Endothelial cell of umbilical vein (primary cell): ENCODE measurements at places on chromosomes 2 and 18. TPM values are rescaled to one million over a fixed set of nuclear protein-coding genes. Genes with fewer than 3 reads are reported as not detected.

The CROCC2 gene
- polyA plus RNA-seq: not detected in 2 replicates

The ACVR2A gene
- 1.7 and 2.0 TPM in 2 replicates for polyA plus RNA-seq

The LAMA3 gene
- 2.5 and 2.6 TPM in 2 replicates for polyA plus RNA-seq

The DYTN gene
- polyA plus RNA-seq: 0.06 TPM in 1 of 2 replicates, not detected in the other

The PROC gene
- polyA plus RNA-seq: 0.06 TPM in 1 of 2 replicates, not detected in the other

The GKN2 gene
- polyA plus RNA-seq: not detected in 2 replicates

The LOXHD1 gene
- polyA plus RNA-seq: 0.02 TPM in 1 of 2 replicates, not detected in the other

The VAMP8 gene
- polyA plus RNA-seq: 68.7 and 73.1 TPM in 2 replicates

The RAB6C gene
- polyA plus RNA-seq: not detected in 2 replicates

The CCDC141 gene
- not detected in 2 replicates for polyA plus RNA-seq

The ZEB2 gene
- polyA plus RNA-seq: 14.3 and 17.9 TPM in 2 replicates

DNA sequence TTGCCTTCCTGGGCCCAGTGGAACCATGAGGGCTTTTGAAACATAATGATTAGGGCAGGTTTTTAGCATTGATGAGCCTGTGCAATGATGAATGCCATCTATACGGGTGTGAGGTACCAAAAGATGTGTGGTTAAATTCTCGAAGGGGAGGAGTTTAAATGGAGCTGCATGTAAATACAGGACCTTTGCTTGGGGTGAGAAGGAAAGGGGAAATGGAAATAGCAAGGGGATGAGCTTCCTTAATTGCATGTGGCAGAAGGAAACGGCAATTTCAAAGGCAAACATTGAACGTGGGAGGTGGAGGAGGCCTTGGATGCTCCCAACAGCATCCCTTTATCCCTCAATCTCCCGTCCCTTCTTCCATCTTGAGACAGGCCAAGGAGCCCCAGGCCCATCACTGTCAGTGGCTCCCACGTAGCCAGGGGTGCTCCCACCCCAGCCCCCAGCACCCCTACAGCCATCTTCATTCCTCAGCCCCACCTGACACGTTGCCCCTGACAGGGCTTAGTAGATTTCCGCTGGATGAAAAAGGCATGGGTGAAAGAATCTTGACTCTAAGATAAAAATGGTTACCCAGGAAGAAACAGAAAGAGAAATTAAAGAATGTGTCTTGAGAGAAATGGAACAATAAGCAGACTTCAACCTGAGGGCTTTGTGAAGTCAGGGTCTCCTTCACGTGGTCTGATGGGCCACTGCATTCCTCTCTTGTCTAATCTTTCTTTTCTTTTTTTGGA lies 32.5 kb downstream of the INPP5D start:
- no peaks in the 10 kb centered on the region for H3K4me1 ChIP-seq
- H3K36me3 ChIP-seq: no peaks in the 10 kb centered on the region
- no peaks in the 10 kb centered on the region for H3K27me3 ChIP-seq
- H3K27ac ChIP-seq: no peak overlapping the region
- DNase-seq: no peak
- H3K4me3 ChIP-seq: no peak overlapping the region

- H3K4me3 ChIP-seq: no peak overlapping the region
- no peaks in the 10 kb centered on the region for H3K36me3 ChIP-seq
- H3K4me1 ChIP-seq: peaks cover 20% of the 10 kb centered on the region
- peak overlapping the region; percentile 12 for H3K27ac ChIP-seq
- peak; percentile 49 for DNase-seq
- H3K27me3 ChIP-seq: no peaks in the 10 kb centered on the region
Measured at GRCh38 chr2:12176623-12177454, 430.4 kb downstream of the LPIN1 start.

- no peaks in the 10 kb centered on the region for H3K4me1 ChIP-seq
- H3K4me3 ChIP-seq: no peak overlapping the region
- peaks cover 5% of the 10 kb centered on the region for H3K36me3 ChIP-seq
- DNase-seq: no peak
Measured at GRCh38 chr18:51074605-51075004, 44.6 kb downstream of the SMAD4 start.

DNA sequence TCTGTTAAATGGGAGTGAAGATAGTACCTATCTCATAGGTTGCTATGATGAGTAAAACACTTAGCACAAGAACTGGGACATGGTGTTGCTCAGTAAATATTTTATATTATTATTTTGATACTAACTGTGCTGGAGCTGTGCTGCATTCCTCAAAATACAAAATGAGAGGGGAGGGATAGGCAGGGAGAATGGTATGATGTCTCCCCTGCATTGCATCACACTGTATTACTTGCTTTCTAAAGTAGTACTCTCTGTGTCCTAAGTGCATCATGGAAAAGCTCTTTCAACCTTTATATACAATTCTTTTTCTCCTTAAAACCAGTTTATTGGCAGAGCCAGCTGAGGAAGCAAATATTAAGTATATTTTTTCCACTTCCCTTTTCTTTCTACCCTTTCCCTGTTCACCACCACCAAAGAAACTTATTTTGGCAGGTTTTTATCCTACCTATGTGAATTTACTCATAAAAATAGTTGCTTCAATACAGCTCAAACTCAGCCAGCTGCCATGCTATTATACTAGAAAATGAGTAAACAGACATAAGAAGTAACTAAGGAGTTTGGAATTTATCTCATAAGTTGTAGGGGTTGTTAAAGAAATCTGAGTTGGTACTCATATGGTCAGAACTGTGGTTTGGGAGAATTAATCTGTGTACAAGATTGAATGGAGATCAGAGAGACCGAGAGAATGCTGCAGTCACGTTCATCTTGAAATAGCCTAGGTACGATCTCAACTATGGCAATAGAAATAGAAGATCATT lies 60.3 kb downstream of the EHBP1 start:
- no peak overlapping the region for H3K4me3 ChIP-seq
- DNase-seq: no peak
- no peaks in the 10 kb centered on the region for H3K36me3 ChIP-seq
- no peaks in the 10 kb centered on the region for H3K4me1 ChIP-seq
- no peaks in the 10 kb centered on the region for H3K27me3 ChIP-seq

DNA sequence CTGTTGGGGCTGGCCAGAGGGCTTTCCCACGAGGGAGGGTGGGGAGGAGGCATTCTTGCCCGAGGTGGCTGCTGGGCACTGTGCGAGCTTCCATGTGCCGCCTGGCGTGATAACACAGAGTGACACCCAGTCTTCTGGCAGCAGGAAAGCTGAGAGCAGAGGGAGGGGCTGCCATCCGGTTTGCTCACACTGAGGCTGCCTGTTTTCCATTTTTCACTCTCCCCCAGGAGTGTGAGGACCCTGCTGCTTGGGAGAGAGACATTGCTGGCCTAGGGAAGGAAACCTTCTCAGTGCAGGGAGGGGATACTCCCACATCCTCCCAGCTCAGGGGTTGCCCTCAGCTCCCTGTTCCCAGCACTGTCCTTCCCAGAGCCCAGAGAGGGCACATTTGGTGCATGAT lies 73.1 kb downstream of the INHBB start:
- no peak for DNase-seq
- H3K4me1 ChIP-seq: no peaks in the 10 kb centered on the region
- H3K27me3 ChIP-seq: peaks cover 4% of the 10 kb centered on the region
- H3K4me3 ChIP-seq: no peak overlapping the region
- H3K27ac ChIP-seq: no peak overlapping the region
- no peaks in the 10 kb centered on the region for H3K36me3 ChIP-seq

DNA sequence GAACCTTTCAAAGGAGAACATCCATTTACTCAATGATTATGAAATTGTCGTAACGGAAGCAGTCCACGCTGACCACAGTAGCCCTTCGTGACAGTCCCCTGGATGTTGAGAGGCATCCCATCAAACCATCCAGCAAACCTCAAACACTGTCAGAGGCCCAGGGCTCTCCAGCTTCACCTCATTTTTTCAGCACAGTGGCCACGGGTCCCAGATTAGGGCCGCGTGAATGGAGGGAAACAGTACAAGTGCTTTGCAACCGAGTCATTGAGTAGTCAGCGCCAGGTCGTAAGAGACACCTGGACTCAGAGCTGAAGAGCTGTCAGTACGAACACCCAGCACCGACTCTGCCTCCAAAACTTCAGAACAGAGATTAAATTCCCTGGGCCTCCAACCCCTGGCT lies 552.5 kb upstream of the SALL3 start:
- H3K36me3 ChIP-seq: no peaks in the 10 kb centered on the region
- no peak overlapping the region for H3K4me3 ChIP-seq
- no peaks in the 10 kb centered on the region for H3K4me1 ChIP-seq

DNA sequence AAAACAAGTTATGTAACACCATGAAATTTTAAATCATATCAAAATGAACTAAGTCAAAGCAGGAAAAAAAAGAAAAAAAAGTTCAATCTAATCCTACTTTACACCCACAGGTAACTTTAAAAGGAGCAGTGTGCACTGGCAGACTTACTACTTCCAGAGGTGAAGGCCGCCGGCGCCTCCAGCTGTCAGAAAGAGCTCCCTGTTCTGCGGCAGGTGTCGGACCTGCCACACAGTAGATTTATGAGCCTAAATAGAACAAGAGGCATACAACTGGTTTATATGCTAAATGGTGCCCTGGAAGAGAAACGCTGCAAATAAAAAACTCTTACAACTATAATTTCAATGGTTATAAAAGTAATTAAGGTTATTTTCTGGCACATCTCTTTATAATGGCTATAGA lies 23.1 kb upstream of the PNO1 start:
- no peak for DNase-seq
- H3K36me3 ChIP-seq: no peaks in the 10 kb centered on the region
- H3K4me1 ChIP-seq: no peaks in the 10 kb centered on the region
- no peak overlapping the region for H3K4me3 ChIP-seq

GRCh38 chr2:207528980-207529329 lies 807 bp upstream of the CREB1 start:
- H3K27me3 ChIP-seq: no peaks in the 10 kb centered on the region
- peak; percentile 50 for DNase-seq
- H3K36me3 ChIP-seq: no peaks in the 10 kb centered on the region
- peaks cover 26% of the 10 kb centered on the region for H3K4me1 ChIP-seq

DNA sequence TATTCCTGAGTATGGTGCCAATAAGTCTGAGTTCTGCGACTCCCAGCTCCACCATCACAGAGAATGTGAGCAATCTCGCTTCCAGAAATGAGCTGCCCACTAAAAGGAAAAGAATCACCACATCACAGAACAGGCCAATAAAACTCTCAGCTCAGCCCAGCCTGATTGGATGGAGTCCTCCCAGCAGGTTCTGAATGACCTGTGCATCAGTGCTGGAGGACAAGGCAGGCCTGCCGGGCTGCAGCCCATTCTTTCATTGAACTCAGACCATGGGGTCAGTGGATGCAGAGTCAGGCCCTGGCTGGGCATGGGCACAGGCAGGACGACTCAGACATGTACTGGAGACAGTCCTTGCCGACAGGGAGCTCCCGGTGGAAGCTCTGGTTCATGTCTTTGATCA lies 132.7 kb upstream of the REV1 start:
- H3K36me3 ChIP-seq: no peaks in the 10 kb centered on the region
- H3K27me3 ChIP-seq: no peaks in the 10 kb centered on the region
- DNase-seq: no peak
- H3K4me3 ChIP-seq: no peak overlapping the region
- H3K27ac ChIP-seq: no peak overlapping the region

DNA sequence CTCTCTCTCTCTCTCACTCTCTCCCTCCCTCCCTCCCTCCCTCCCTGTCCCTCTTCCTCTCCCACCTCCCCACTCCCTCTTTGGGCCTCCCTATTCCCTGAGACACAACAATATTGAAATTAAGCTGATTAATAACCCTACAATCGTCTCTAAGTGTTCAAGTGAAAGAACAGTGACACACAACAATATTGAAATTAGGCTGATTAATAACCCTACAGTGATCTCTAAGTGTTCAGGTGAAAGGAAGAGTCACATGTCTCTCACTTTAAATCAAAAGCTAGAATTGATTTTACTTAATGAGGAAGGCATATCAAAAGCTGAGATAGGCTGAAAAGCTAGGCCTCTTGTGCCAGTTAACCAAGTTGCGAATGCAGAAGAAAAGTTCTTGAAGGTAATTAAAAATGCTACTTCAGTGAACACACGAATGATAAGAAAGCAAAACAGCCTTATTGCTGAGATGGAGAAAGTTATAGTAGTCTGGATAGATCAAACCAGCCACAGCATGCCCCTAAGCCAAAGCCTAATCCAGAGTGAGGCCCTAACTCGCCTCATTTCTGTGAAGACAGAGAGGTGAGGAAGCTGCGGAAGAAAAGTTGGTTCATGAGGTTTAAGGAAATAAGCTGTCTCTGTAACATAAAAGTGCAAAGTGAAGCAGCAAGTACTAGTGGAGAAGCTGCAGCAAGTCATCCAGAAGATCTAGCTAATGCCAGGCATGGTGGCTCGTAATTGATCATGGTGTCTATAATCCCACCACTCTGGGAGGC lies 21.3 kb downstream of the MALT1 start:
- no peaks in the 10 kb centered on the region for H3K27me3 ChIP-seq
- DNase-seq: no peak
- no peaks in the 10 kb centered on the region for H3K36me3 ChIP-seq

GRCh38 chr2:102801858-102802699 lies 40.2 kb downstream of the TMEM182 start:
- no peak overlapping the region for H3K4me3 ChIP-seq
- no peaks in the 10 kb centered on the region for H3K36me3 ChIP-seq
- no peak for DNase-seq

DNA sequence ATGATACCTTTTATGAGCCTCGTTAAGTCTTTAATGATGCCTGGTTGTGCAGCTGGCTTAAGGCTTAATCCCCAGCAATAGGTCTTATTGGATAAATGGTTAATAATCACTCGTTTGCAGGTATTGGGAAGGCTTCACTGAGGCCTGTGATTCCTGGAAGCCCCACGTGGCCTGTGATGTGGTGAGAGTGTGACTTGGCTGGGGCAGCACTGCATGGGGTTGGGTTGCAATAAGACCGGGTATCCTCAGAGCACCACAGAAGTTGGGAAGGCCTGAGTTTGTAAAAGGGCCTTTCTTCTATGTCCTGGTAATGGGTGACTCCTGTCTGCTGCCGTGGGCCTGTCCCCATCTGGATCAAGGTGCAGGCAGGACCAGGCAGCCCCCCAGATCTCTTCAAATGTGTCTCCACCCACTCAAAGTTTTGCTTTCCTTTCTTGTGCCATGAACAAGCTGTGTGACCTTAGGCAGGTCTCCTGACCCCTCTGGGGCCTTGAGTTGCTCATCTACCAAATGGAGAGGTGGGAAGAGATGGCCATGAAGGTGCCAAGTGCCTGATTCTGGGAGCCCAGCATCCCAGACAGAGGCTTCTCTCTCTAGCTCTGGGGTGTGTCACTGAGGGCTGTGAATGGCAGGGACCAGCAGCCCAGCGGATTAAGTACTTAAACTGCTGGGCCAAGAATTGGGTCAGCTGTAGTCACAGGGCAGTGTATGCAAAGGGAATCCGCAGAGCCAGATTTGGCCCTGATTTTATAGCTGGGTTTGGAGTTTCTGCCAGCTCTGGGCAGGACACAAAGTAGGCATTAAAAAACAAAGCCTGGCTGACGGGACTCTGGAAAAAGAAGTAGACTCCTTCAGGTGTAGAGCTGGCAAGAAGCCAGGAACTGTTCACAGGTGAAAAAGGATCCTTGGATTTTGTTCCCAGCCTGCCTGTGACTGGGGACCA lies 24.4 kb downstream of the LBH start:
- peaks cover 14% of the 10 kb centered on the region for H3K4me1 ChIP-seq
- no peaks in the 10 kb centered on the region for H3K27me3 ChIP-seq
- no peak overlapping the region for H3K4me3 ChIP-seq

DNA sequence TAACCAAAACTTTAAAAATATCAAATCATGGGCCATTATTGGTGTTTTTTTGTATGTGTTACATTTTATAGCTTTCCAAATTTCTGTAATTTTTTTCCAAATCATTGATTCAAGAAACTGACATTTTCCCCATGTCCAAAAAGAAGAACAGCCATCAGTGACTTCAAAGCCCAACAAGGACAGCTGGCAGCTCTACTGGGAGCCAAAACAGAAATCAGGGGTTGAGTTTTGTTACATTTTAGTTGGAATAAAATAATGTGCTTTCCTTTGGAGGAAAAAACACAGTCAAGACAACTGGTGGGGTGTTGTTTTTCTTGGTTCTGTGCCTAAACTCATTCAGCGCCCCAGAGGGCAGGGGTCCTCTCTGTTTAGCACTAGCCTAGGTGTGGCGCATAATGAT lies 23.8 kb downstream of the AKAIN1 start:
- H3K36me3 ChIP-seq: no peaks in the 10 kb centered on the region
- H3K4me3 ChIP-seq: no peak overlapping the region
- no peaks in the 10 kb centered on the region for H3K27me3 ChIP-seq
- no peaks in the 10 kb centered on the region for H3K4me1 ChIP-seq
- no peak for DNase-seq
